ENCODE measurements at places on chromosomes 3 and 15. TPM values are rescaled to one million over a fixed set of nuclear protein-coding genes. Genes with fewer than 3 reads are reported as not detected.

The TSC22D2 gene
- 63.6 TPM for total RNA-seq

The SCN11A gene
- not detected for total RNA-seq

The ITIH3 gene
- 0.77 TPM for total RNA-seq

The GXYLT2 gene
- 1.1 TPM for total RNA-seq

All from psoas muscle (tissue), 8 donors.